Forelimb muscle (tissue), 1 donor: ENCODE measurements at places on chromosomes 3 and 15. TPM values are rescaled to one million over a fixed set of nuclear protein-coding genes. Genes with fewer than 3 reads are reported as not detected.

ADGRG7 gene
- not detected for polyA plus RNA-seq

- DNase-seq = no peak
These were observed 748.6 kb upstream of the GBE1 start for GRCh38 chr3:82509951-82510603.

- DNase-seq = no peak
These were observed 148.6 kb downstream of the MEIS2 start for GRCh38 chr15:36951731-36952247.

- no peak for DNase-seq
These were observed 8.5 kb downstream of the ITPKA start for GRCh38 chr15:41501931-41502794.

CASR gene
- not detected for polyA plus RNA-seq

TM4SF1 gene
- polyA plus RNA-seq = 29.0 TPM

GRCh38 chr15:25088261-25088790, 133.5 kb downstream of the SNRPN start:
- no peak for DNase-seq

DNA sequence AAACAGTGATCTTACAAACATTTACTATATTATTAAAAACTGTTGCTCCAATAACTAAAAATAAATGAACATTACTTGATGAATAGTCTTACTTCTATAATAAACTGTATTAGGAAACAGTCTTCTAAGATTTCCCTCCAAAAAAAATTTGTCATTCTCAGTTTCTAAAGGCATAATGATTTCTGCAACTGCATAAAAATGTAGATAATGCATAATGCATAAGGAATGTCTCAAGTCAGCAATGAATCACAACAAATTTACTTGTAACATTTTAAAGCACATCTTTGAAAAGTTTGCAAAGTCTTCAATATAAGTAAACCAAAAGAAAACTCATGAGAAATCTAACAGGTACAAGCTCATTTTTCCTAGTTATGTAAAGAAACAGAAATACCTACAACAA, 113.5 kb downstream of the VPS13C start:
- DNase-seq = no peak

DNA sequence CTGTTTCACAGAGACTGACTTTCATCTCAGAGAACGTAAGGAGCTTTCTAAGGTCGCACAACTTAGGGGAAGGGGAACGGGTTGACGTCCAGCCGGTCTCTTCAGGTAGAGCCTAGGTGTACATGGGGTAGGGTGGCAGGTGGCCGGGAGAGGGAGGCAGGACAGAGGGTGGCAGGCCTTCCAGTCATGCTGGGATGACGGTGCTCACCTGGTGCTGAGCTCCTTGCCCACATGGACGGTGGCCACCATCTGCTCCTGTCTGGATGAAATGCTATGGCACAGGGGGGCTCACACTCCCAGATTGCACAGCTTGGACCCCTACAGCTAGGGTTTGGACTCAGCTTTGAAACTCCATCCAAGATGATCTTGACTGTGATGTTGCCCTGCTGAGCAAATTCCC, 144.5 kb downstream of the ATP10A start:
- DNase-seq = no peak

DNA sequence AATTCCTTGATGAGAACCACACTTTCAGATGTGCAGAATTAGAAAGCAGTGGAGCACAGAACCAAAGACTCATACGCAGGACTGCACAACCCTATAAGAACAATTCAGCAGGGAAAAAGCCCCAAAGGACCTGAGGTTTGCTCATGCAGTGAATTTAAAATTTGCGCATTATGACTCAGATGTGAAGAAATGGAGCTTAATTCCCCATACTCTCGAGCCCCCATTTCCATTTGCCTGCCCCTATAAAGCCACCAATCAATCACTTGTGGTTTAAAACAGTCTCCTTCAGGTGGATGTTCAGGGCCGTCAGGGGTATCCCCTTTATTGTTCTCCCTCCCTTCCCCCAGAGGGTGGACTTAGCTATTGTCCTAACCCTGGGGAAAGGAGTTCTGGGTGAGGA, 221.2 kb downstream of the IGSF11 start:
- no peak for DNase-seq

GRCh38 chr15:101781928-101782327, 21.4 kb upstream of the OR4F6 start:
- no peak for DNase-seq

ADCY5 gene
- polyA plus RNA-seq = 4.3 TPM

GRCh38 chr3:103918336-103918735, 1448.4 kb upstream of the ALCAM start:
- DNase-seq = no peak

DNA sequence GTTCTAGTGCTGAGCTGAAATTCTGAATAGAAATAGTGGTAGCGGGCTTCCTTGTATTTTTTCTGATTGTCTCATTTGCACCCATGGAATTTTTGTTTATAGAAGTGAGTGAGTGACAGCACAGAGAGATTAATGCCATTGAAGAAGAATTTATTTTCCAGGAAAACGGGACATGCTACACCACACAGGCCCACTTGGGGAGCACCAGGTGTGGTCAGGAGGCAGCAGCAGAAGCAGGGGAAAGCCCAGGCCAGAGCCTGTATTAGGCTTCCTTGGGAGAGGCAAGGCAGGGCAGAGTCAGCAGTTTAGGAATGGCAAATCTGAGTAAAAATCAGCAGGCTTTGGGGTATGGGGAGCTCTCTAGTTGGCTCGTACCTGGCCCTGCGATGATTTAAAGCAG, 88.4 kb upstream of the ATP11B start:
- no peak for DNase-seq

DNA sequence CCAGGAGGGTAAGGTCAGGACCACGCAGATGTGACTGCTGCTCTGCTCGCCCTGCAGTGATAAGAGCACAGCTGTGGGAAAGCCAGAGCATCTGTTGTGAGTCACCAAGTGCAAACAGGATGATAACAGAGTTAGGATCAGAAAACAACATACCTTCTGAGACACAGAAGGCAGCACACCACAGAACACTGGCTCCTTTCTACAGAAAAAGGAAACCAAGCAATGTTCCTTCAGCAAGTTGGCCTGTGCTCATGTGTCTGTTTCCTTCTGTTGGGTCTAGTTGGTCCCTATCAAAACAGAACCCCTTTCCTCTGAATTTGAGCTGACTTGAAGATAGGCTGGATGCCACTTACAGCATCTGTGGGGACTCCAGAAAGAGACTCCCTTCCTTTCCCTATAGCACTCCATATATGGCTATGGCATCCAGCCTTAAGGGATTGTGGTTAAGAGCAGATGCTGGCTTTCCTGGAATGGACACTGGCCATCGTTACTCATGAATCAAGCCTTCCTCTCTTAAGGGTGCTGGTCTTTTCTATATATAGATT, 440.7 kb upstream of the THBS1 start:
- no peak for DNase-seq

GRCh38 chr15:63349156-63349555, 32.5 kb downstream of the CA12 start:
- no peak for DNase-seq

DNA sequence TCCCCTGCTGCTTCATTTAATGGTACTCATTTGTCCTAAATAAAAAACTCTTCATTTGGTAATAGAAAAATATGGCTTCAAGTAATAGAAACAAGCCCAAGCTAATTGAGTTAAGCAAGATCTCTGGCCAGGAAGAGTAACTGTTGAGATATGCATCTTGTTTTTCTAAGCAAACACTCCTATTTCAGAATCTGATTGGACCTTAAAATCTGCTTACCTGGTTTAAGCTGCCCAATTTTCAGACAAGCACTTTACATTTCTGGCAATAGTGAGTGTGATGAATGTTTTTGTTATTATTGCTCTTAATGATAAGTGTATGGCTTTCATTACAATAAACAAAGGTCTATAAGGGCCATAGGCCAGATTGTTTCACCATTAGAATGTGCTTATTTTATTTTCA, 86.2 kb downstream of the CMSS1 start:
- DNase-seq = no peak

DNA sequence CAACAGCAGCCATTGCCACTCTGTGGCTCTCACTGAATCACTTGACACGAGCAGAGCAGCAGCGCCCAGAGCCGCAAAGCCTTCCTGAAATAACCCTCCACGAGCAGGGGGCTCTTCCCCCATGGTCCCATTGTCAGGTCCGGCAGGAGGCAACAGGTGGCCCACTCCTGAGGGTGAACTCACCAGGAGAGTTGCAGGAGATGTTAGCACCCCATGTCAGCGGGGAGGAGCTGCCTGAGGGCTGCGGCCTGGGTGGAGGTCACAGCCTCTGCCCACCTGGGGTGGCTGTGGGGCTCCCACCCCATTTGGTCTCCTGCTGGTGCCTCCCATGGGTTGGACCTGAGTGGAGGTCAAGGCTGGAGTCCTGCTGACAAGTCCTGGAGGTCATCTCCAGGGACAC, 12.3 kb upstream of the C3orf22 start:
- DNase-seq = no peak

CPA3 gene
- polyA plus RNA-seq = 1.3 TPM

EFHB gene
- polyA plus RNA-seq = 0.66 TPM

GRCh38 chr3:72391659-72392058, 456.6 kb downstream of the SHQ1 start:
- no peak for DNase-seq

DNA sequence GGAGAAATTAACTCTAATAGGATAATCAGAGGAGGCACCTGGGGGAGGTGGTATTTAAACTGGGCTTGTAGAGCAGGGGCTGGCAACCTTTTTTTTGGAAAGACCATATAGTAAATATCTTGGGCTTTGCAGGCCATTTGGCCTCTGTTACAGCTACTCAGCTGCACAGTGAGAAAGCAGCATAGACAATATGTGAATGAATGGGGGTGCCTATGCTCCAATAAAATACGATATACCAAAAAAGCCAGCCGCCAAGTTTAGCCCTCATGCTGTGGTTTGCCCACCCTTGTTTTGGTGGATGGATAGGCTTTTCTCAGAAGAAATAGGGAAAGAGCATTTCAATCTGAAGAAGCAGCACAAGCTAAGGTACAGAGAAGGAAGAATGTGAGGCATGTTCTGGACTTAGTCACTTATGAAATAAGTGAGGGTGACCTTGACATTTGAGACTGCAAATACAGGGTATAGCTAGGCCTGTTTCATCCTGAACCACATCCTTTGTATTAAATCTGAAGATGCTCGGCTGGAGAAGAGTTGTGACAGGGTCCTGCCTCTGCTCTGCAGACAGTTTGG, 131.0 kb upstream of the NR2E3 start:
- DNase-seq = no peak

DNA sequence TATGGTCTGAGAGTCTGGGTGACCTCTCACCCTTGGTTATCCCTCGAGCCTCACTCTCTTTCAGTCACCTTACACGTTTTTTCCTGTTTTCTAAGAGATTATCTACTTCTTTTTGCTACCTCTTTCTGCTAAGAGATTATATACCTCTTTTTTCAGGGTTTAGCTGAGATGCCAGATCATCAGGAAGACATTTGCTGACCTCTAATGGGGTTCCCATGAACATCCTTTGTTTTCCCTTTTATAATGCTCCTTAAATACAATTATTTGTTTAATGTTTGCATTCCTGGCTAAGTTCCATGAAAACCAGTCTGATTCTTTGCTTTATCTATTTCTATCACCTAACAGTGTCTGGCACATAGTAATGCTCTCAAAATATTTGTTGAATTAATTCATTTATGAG, 39.6 kb downstream of the LEKR1 start:
- no peak for DNase-seq

GRCh38 chr15:39403640-39404117, 177.2 kb upstream of the THBS1 start:
- no peak for DNase-seq

DNA sequence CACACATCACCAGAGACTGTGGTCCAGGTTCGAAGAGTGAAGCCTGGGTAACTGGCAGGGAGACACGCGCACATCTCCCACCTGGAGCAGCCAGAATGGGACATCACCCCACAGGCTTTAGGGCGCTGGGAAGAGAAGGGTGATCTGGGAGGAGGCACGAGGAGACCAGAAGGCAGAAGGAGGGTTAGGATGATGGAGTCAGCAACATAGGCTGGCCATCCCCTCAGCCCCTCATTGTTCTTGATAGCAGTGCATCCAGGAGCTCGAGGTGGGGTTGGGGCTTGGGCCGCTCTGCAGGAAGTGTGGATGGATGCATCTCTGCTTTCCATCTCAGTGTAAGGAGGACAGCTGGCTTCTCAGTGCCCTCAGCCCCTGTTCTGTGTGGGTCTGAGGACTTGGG, 15.2 kb downstream of the PLA2G4F start:
- no peak for DNase-seq

DNA sequence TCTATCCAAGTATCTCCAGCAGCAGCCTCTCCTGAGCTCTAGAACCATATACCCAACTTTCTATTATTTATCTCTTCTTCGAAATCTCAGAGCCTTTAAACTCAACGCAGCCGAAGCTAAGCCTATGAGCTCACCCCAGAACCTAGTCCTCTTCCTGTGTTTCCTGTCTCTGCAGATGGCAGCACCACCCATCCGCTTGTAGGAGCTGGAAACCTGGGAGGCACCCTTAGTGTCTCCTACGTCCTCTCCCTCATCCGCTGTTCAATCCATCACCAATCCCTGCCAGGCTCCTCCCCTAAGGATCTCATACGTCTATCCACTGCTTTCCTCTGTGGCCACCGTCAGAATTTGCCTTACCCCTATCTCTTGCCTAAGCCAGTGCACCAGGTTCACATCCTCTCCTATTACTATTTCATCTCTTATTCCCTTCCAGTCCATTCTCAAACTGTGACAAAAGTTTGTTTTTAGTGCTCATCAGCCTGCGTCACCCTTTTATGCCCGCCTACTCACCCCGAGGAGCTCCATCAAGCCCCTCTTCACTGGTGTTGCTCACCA, 9.6 kb downstream of the VGLL4 start:
- no peak for DNase-seq

SLC9C1 gene
- polyA plus RNA-seq = 0.42 TPM

DNA sequence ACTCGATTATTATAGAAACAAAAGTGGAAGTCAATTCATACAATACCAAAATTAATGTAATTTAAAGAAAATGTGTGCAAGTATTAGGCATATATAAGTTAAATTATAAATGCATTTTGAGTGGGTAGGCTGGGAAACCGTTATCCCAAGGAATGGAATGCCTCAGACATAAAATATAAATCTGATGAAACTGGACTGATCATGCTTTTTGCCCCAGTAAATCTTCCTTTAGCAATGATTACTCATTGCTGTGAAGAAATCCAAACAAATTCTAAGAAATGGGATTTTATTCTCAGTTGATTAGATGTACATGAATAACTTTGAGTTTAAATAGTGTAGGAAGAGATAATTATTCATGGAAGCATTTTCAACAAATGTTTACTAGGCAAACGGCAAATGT, 185.5 kb upstream of the KCNMB2 start:
- no peak for DNase-seq

DNA sequence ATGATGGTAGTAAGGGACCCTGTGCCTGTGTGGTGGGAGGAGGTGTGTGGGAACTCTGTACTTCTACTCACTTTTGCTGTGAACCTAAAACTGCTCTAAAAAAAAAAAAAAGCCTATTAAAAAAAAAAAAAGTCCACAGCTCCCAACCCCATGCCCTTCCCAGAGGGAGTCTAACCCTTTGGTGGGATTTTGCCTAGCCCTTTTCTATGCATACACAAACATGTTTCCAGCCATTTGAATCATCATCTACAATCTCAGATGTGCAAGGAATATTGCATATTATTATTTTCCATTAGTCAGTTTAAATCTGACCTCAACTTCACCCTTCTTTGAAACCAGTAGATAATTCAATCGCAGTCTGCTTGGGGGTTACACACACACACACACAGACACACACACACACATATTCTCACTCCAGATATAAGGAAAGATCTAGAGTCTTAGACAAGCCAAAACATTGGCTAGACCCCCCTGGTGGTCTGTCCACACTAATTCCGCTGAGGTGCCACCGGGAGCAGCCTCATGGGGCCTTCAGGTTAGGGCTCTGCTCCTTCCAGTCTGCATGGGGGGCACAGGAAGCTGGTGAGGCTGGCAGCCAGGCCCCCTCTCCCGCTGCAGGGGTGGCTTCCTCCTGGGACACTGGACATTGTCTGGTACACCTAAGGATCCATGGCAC, 75.5 kb upstream of the NR2E3 start:
- no peak for DNase-seq
